ENCODE measurements at places on chromosomes 1 and 21.

- no peak for DNase-seq
Observed at GRCh38 chr1:118588566-118588965, 399.6 kb downstream of the TBX15 start.

DNA sequence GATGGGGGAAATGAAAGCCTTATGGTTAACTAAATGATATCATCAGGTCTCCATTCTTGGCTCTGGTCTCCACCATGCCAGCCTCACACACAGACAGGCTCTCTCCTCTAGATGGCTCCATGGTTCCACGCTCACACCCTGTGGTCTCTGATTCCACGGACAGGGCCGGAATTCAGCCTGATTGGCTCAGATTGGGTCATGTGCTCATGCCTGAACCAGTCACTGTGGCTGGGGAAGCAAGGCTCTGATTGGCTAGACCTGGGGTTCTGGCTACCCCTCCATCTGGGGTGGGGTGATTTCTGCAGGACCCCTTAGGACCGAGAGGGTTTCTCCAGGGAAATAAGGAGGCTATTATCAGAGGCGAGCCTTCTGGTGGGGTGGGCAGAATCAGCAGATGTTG lies 277.0 kb downstream of the PTPRU start:
- no peak for DNase-seq

GRCh38 chr21:31945546-31945945 lies 72.7 kb downstream of the HUNK start:
- no peak for DNase-seq

- DNase-seq, result no peak
Observed at GRCh38 chr1:39898648-39899603, 2.8 kb downstream of the MYCL start.

- DNase-seq, result no peak
Observed at GRCh38 chr1:210841926-210842625, 291.9 kb downstream of the KCNH1 start.

GRCh38 chr1:168297019-168297730 lies 16.5 kb downstream of the TBX19 start:
- no peak for DNase-seq

DNA sequence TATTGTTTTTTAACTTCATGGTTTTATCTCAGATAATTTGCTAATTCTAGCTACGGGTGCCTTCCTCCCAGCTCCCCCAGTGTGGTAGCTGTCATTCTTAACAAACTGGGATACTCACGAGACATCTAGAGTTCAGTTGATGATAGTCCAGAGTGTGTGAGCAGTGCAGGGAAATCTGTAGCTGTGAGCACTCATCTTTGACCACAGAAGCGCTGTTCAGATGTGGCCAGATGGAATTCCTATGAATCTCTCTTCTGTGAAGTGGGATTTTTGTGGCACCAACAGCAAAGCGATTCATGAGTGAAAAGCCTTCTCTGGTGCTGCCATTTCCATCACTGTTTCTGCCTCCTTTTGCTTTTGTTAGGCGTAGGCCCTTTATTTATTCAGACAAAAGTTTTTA lies 125.1 kb downstream of the NFIA start:
- no peak for DNase-seq

DNA sequence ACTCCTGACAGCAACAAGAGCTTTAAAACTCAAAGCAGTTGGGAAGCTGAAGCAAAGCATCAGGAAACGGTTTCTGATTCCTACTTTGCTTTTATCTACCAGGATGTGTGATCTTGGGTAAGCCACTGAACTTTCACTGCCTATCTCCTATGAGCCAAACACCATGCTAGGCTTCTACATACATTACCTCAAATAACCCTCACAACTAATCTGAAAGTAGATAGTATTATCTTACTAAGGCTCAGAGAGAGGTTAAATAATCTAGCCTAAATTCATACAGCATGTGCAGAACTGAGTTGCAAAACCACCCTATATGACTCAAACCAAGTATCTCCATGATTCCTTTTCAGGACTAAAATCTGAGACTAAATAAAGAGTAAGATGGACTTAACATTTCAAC lies 83.8 kb downstream of the EVI5 start:
- DNase-seq, result no peak

- no peak for DNase-seq
Observed at GRCh38 chr1:3629561-3630160, 4.8 kb downstream of the TPRG1L start.

- no peak for DNase-seq
Observed at GRCh38 chr1:236280438-236281197, 1.1 kb downstream of the ERO1B start.

DNA sequence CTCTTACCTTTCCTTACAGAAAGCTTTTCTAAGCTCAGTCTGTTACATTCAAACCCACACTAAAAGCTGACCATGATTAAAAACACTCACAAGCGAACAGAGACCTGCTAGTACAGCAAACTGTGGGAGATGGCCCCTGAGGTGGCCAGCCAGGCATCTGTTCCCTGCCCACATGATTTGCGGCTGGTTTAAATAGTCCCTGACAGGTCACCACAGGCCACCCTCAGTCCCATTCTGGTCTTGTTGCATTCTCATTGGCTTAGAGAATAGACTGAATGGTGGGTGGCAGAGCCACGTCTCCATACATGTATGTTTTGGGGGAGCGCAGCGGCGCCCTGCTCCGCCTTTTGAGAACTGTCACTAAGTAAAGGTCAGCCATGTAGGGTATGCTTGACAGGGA lies 2.3 kb upstream of the ACTA1 start:
- DNase-seq, result no peak

GRCh38 chr21:41653243-41653953 lies 113.5 kb downstream of the RIPK4 start:
- DNase-seq, result no peak

- peak; percentile 60 for DNase-seq
Observed at GRCh38 chr1:33470495-33471012, 1.9 kb upstream of the ZSCAN20 start.

DNA sequence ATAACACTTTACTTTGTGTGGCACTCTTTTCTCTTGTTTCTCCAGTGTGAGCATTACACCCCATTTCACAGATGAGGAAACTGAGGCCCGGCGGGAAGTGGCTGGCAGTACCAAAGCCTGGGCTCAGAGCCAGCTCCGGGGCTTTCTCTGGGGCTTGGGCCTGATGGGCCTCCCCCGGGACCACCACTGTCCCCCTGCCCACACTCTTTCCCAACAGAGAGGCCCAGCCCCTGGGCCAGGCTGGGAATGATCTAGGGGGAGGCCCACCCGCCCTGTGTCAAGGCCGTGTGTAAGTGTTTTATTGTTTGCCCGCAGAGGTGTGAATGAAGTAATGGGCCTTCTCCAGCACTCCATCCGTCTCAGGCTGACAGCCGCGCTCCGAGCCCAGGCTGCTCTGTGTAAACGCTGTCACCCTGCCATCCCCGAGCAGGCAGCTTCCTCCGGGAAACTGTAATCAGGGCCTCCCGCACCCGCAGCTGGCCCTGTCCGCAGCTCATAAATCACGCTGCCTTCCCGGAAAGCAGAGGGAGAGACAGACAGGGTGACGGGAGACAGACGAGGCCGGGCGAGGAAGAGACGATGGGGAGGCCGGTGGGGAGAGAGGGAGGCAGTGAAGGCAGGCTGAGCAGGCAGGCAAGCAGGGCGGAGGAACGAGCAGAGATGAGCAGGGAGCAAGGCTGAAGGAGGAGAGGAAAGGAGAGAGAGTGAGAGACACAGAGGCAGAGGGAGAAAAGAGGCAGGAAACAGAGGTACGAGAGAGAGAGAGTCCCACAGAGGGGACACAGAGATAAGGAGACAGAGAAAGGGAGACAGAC lies 109.7 kb upstream of the ZBTB40 start:
- DNase-seq, result no peak

DNA sequence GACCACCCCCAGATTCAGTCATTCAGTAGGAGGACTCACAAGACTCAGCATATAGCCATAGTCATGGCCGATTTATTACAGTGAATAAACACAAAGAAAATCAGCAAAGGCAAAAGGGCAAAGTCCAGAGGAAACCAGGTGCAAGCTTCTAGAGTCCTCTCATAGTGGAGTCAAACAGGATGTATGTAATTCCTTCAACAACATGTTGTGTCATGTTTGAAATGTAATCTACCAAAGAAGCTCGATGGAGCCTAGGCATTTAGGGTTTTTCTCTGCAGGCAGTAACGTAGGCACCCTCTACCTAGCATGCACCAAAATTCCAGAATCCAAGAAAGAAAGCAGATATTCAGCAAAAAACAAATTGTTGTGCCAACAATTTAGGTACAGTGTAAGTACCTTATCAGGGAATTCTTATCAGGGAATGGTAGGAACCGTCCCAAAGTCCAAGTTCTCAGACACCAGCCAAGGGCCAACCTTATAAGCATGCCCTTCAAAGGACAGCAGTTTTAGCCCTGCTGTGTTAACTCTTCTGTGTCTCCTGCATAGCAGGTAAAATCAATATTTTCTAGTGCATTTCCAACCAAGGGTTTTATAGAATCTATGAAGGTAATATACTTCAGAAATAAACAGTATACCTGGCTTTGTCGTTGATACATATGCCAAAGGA lies 16.1 kb upstream of the SLAMF6 start:
- no peak for DNase-seq

- no peak for DNase-seq
Observed at GRCh38 chr1:26540351-26540750, 10.8 kb downstream of the RPS6KA1 start.

- DNase-seq, result no peak
Observed at GRCh38 chr1:201142011-201142848, 12.0 kb downstream of the TMEM9 start.

- DNase-seq, result peak; percentile 15
Observed at GRCh38 chr1:12112711-12113161, 49.6 kb downstream of the TNFRSF8 start.

DNA sequence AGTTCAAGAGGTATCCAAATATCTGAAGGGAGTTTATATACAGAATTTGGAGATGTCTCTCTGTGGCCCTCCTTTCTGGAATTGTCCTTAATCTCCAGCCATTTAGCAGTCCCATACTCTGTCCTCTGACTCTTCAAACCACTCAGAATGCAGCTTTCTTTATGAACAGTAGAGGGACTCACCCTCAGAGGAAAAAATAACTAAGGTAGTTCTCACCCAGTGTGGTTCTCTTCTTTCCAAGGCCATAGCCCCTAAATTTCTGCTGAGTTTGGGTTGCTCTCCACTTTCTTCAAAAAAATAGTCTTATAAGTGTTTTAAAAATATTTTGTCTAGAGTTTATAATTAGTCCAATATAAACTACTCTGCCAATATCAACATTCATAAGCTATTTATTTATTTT lies 369.7 kb downstream of the MATN1 start:
- DNase-seq, result no peak

DNA sequence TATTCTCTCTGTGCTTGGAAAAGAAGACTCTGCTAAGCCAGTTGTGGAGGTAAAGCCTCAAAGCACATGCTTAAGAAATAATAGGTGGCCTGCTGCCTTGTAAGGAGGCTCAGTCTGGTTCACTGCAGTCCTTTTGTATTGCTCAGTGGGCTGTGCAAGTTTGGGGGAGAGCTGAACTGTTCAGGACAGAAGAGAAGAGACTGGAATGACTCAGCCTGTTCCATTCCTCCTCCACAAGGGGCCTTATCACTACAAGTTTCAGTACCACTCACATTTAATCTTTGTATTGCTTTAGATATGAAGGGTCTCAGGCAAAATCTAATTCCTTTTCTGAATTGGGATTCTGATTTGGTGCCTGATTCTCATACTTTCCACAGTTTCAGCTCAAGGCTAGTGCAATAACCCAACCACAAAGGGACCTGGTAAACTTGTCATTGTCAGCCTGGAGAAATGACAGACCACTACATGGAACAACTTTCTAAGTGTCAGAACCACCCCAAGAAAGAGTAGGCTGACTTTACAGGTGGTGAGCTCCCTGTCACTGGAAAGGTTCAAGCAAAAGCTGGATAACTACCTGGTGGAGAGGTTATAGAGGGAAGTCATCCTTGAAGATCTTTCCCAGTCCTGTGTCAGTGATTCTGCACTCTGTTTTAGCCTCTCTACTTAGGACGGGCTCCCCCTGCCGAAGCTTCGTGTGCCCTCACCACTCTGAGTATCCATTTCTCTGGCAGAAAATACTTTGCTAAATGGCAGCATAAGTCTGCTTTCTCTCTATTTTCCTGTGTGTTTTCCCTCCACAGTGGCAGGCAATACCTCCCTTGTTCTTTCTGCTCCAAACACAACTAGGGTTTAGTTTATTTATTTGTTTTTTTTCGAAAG lies 162.9 kb upstream of the GJB5 start:
- DNase-seq, result no peak

DNA sequence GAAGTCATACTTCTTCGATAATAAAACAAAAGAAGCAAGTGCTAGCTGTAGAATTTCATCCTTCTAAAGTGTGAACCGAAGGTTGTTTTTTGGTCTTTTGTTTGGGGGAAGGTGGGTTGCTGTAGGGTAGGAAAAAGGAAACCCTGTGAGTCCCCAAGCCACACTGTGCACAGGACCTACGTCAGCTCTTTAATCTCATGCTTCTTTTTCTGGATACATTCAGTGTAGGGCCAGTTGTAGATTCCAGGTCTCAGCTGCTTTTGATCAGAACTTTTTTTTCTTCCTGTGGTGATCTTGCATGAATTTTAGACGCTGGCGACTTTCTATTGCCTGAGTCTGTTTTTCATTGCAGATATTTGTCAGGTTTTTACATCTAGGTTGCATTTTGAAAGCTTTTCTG lies 40.2 kb downstream of the BCL9 start:
- no peak for DNase-seq

GRCh38 chr1:231603598-231604275 lies 22.9 kb upstream of the DISC1 start:
- no peak for DNase-seq

- no peak for DNase-seq
Observed at GRCh38 chr1:211521102-211521815, 29.3 kb upstream of the RD3 start.
